ENCODE measurements at places on chromosomes 5 and 9.
A peak's percentile ranks its signal among the peaks of the same experiment; 100 is the strongest.

DNA sequence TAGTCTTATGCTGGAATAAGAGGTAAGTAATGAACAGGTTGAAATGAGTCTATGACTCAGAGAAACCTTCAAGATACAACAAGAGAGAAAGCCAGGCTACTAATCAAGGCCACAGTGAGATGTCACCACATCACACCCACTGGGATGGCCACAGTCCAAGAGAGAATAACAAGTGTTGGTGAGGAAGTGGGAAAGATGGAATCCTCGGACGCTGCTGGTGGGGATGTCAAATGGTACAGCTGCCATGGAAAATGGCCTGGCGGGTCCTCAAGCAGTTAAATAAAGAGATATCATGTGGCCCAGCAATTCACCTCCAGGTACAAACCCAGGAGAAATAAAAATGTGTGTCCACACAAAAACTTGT, 41.9 kb upstream of the NEURL1B start:
- no peak for DNase-seq

GRCh38 chr9:13279284-13280141, at the start of gene MPDZ:
Gene MPDZ, minus strand, starts transcription at chr9:13279692. Its CDS starts 29,377 bp downstream, at chr9:13250315.
- DNase-seq = peak; percentile 62

- DNase-seq = no peak
Measured at GRCh38 chr5:96377167-96377566, 55.9 kb downstream of the PCSK1 start.

GRCh38 chr5:149079883-149080282, 17.0 kb upstream of the SH3TC2 start:
- no peak for DNase-seq

- DNase-seq = peak; percentile 37
Measured at GRCh38 chr9:124800306-124801259, 23.6 kb downstream of the OLFML2A start.

DNA sequence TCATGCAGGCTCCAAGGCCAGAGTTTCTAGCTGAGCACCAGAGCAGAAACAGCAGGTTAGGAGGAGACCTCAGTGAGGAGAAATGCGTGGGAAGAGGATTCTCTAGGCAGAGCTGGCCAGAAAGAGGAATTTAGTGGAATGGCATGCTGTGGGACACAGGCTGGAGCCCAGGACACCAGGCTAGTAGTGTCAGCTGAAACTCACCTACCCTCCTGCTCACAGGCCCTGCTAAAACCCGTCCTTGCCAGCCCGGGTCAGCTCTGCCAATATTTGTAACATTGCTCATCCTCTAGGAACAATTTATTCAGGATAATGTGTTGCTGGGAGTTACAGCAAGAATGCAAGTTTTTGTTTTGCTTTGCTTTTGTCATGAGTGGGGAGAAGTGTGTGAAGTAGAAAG, 40.2 kb upstream of the AGXT2 start:
- no peak for DNase-seq

DNA sequence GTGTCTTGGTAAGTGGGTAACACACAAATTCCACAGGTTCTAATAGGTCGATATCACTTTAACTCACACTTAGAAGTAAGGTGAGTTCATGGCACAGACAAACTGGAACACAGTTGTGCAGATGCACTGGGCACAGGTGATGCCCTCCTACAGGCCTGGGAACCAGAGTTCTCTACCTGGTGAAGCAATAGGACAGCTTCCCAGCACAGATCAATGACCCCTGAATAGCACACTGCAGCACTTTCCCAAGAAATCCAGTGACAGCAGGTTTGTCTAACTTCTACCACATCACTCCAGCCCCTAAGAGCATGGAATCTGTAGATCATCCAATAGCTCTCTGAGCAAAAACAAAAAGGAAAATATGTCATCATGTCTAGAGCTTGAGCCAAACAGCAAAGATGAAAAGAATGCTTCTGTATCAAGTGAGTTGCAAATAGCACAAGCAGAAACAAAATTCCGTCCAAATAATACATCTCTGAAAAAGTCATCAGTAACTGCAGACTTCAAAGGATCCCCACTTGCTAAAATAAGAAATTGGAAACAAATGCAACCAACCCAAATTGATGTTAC, 33.5 kb downstream of the MOCS2 start:
- DNase-seq = no peak

DNA sequence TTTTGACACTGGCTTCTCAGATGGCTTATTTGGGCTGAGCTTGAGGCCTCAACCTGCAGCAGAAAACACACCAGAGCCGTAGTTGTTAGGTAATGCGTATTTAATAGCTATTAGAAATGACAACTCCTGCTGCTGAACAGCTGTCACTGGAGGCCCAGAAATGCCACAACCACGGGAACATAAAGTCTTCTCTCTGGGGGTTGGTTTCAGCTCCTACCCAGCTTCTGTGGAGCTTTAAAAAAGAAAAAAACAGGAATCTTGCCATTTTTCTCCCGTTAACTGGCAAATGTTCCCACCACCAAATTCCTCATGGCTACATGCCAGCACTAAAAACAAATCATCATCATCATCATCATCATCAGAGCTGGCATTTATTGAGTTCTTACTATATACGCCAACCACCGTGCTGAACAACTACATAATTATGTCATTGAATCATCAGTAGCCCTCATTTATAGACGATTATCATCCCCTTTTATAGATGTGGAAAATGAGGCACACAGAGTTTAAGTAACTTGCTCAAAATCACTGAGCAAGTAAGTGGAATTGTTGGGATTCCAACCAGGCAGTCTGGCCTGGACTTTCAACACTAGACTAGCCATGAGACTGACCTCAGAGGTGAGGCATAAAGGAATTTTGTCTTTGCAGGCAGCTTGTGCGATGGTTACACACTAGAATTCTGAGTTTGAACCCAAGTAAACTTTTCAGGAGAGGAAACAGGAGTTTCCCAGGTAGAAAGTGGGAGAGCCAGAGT, 185.3 kb upstream of the WWC1 start:
- no peak for DNase-seq

GRCh38 chr5:79171635-79172245, 60.1 kb downstream of the BHMT start:
- no peak for DNase-seq

DNA sequence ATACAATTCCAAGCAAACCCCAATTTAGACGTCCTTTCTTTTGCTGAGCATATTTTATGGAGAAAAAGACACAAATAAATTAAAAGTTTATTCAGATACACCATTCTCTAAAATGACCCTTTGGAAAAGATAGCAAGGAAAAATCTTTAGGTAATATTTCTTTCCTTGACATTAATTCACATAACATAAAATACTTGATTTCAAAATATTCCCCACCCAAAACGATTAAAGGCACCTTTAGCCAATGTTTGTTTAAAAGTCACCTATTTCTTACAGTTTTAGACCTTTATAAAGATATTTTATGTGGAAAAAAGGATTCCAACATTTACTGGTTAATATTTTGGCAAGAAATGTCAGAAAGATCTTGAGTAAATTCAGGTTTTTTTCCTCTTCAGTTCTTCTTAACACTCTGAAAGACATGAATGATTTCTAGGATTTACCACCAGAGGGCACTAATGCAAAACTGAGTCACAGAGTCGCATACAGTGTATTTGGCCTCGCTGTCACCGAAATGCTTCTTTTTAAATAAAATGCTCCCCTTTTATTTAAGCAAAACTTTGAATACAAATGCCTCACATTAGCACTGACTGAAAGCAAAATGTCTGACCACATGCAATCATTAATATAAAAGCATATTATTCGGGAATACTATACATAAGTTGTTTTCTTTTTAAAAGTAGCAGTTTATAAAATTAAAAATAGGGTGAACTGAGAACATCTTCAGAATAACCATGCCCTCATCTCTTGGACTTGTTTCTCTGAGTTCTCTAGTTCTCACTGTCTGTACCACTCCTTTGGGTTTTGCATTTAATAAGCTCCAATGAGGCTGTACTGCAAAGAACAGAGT, 122.5 kb downstream of the SLC1A3 start:
- no peak for DNase-seq

DNA sequence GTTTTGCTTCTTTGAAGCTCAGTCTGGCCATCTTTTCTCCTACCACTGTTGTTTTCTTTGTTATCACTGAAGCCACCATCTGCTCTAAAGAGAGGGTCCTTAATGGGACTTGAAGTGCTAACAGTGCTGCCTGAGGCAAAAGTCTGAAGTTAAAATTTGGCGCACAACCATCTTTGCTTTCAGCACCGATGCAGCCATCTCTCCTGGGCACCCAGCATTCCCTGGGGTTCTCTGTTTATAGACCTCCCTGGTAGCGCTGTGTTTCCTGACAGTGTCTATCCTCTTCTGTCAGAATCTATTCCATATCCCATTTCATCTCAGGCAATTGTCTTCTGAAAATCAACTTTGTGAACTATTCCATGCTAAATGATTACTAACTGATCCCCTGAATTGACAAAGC, 491.5 kb upstream of the MPDZ start:
- no peak for DNase-seq

- DNase-seq = peak; percentile 68
Measured at GRCh38 chr9:105439428-105439827, 8.4 kb upstream of the FSD1L start.

DNA sequence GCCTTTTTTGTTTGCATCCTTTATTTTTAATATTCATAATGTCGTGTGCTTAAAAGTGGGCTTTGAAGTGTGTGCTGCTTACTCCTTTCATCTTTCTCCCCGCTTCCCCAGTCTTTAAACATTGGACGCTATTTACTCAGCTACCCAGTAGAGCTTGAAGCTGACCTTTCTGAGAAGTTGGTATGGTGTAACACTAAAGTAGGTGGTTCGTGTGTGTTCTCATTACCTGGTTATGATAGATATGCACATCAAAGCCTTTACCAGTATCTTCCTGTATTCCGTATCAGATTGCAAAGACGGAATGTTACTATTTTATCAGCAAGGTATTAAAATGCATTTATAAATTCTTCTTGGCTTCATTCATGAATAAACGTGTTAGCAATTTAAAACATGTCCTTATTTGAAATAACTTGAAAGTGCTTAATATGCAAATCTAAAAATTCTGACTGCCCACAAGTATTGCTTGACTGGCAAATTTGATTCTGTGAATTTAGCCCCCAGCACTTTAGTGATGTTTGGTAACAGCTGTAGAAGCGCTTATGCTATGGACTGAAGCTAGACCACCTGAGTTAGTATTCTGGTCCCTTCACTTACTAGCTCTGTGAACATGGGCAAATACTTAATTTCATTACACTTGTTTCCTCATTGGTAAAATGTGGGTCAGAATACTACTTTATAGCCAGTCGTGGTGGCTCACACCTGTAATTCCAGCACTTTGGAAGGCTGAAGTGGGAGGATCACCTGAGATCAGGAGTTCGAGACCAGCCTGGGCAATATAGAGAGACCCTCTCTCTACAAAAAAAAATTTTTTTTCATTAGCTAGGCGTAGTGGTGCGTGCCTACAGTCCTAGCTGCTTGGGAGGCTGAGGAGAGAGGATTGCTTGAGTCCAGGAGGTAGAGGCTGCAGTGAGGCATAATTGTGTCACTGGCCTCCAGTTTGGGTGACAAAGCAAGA, 1.7 kb downstream of the RRAGA start:
- no peak for DNase-seq

GRCh38 chr5:11898-12297, 80.1 kb upstream of the PLEKHG4B start:
- no peak for DNase-seq

GRCh38 chr5:98705841-98706240, 67.6 kb upstream of the RGMB start:
- DNase-seq = no peak

DNA sequence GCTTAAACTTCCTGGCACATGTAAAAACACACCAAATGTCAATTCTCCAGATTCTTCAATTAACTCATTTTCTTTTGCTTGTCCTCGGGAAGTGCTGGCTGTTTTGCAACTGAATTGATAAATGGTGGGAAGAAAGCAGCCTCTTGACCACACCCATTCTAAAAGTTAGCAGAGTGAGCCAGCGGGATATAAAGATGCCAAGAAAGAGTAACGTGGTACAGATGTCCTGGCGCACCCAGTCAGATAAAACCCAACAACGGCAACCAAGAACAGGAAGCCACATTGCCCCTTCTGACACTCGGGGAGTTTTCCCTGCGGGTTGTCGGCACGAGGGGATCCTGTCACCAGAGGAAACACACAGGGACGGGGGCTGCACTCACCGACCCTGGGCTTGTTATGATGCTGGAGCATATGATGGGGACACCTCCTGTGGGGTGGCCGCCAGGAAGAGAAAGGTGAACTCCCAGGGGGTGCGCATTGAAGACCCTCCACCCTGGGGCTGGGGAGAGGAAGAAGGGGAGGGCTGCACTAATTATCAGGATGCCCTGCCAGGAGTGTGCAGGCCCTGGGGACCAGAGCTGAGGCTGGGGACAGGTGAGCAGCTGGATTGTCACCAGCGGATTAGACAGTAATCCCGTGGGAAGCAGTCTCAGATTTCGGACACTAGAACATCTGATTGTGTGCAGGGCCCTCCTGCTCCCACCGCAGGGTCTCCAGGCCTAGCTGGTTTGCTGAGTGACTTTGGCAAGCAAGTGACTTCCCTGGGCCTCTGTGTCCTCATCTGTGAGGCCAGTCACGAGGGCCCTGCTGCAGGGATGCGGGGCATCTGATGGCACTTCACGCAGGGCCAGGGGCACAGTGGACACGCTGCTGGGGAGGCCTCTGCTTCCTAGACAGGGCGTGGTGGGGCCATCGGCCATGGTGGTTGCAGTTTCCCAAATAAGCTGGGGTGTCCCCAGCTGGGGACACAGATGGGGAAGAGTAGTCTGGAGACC, 59.2 kb downstream of the CRB2 start:
- DNase-seq = no peak

DNA sequence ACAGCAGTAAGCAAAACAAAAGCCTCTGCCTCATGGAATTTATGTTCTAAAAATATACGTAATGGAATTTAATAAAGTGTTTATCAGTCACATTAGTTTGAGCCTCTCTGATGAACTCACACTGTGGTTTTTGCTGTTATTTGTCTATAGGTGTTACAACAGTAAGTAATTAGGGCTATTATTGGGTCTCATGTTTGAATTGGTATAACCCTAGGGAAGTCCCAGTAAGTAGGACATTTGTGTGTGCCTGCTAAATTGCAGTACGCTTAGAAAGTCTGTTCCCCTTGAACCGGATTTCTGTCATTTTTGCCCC, 197.6 kb downstream of the NR3C1 start:
- no peak for DNase-seq

GRCh38 chr5:73433982-73434342, 14.6 kb downstream of the FOXD1 start:
- DNase-seq = no peak

DNA sequence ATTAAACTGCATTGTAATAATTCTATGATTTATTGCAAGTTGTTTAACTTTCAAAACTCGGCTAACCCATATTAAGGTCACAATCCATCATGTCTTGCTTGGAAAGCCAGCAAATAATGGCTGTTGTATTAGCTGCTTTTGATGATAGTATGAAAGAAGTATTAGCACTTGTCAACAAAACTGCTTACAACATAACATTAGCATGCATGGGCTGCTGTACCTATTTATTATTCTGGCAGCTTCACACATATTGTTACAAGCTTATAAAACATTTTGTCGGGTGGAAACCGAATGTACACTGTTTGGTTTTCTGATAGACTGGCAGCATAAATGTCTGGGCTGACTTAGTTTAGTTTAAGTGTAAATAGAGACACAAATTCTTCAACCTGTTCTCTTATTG, 378.3 kb downstream of the KIAA0825 start:
- no peak for DNase-seq

- DNase-seq = peak; percentile 53
Measured at GRCh38 chr5:131252824-131253171, 11.1 kb upstream of the CDC42SE2 start.

Measured in gastrocnemius medialis (tissue), 4 donors.